Stimulated activated CD8-positive, alpha-beta memory T cell treated with anti-CD3 and anti-CD28 coated beads, Interleukin-15, amount 100 ng/mL, for 24 hours (primary cell): ENCODE measurements at places on chromosomes 11 and 22.

GRCh38 chr22:38353701-38354100, 36.5 kb upstream of the CSNK1E start:
- DNase-seq = no peak

DNA sequence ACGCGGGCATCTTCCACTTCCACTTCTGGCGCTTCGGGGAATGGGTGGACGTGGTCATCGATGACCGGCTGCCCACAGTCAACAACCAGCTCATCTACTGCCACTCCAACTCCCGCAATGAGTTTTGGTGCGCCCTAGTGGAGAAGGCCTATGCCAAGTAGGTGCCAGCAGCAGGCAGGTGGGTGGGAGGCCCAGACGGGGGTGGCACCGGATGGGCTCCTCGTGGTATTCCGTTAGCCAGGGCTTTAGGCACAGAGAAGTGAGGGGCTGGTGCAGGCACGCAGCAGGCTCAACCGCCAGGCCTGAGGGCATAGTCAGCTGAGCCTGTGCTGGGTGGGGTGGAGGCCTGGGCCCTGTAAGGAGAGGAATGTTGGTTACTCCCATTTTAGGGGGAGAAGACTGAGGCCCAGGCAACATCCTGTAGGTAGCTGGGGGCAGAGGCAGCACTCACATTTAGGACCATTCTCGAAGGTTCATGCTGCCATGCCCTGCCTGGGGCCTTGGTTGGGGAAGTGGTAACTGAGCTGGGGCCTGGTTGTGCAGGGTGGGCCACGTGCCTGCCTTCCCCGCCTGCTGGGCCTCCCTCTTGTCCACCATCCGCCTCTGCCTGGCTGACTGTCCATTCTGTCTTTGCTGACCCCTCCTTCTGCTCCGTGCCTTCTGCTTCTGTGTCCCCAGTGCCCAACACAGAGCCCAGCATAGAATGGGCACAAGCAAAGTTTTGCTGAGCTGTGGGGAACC, 10.2 kb downstream of the OMP start:
- no peak for DNase-seq

DNA sequence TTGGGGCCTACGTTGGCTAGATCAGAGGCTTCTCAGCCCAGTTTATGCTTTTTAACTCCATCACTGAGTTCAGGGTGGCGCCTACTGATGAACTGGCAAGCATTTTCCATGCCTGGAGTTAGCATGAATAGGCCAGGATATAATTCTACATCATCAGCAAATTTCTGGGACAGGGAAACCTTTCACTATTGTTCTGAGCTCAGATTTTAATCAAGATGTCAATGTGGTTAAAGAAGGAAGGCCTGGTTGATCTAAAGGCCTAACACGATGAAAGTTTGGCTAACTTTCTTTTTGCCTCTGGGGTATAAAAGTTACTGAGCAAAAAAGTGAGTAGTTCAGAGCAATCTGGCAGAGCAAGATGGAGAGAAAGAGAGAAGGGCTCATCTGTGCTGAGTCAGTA, 21.7 kb upstream of the IFITM3 start:
- no peak for DNase-seq

DNA sequence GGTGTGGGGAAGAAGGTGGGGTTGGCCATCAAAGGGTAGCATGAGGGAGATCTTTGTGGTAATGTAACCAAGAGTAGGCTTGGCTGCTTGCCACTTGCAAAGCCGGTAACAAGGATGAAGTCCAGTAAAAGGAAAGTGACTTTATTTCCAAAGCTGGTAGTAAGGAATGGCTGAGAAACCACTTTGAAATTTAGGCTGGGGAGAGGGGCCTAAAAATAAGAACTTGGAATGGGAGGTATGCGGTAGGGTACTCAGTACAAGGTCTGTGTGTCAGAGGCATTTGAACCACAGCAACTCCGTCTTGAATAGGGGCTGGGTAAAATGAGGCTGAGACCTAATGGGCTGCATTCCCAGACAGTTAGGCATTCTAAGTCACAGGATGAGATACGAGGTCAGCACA, 216.0 kb upstream of the ISX start:
- DNase-seq = no peak

GRCh38 chr22:20015187-20015625, 1.4 kb downstream of the ARVCF start:
- DNase-seq = no peak

DNA sequence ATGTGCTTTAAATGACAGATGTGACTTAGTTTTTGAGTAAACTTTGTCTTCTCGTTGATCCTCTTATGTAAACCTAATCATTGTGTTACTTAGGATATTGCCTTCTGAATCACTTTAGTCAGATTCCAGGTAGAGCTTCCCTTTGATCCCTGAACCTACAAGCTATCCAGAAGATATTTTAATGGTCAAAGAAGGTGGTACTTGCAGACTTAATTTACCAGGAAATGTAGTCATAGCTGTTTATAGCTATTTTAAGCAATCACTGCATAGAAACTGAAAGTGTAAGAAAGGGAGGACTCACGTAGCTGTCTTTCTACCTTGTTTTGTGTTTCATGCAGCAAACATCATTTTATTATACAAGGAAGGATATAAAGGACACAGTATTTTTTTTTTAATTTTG, 189.5 kb downstream of the DDX10 start:
- DNase-seq = no peak

DNA sequence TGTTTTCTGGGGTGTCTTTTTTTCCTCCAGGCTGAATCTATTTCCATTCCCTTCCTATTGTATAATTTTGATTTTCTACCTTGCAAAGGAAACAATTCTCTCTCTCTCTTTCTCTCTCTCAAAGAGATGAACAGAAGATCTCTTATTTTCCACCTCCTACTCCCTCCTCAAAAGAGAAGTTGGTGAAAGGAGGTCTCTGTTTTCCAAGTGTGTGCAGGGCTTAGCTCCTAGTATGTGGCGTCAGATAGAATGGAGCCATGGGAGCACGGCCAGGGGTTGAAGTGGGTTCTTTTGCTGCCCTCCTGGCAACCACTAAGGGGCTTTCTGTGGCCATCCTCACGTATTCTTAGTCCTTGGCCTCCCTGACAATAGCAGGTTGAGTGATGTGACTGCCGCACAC, 480 bp downstream of the TRIM34 start:
- no peak for DNase-seq

DNA sequence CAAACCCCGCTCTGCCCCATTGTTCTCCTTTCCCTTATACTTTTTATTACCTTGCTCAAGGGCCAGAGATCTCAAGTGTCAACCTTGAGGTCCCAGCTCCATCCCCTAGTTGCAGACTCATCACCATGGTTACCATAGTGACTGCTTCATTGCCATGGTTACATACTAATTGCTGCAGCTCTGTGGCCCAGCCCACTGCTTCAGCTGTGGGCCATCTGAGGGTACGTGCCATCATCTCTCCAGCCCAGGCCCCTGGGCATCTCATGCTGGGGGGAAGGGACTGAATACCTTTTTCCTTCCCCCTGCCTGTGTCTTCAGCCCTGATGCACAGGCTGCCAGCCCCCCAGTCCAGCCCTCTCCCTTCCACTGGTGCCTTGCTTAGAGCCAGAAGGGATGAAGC, 22.2 kb downstream of the TREH start:
- no peak for DNase-seq

DNA sequence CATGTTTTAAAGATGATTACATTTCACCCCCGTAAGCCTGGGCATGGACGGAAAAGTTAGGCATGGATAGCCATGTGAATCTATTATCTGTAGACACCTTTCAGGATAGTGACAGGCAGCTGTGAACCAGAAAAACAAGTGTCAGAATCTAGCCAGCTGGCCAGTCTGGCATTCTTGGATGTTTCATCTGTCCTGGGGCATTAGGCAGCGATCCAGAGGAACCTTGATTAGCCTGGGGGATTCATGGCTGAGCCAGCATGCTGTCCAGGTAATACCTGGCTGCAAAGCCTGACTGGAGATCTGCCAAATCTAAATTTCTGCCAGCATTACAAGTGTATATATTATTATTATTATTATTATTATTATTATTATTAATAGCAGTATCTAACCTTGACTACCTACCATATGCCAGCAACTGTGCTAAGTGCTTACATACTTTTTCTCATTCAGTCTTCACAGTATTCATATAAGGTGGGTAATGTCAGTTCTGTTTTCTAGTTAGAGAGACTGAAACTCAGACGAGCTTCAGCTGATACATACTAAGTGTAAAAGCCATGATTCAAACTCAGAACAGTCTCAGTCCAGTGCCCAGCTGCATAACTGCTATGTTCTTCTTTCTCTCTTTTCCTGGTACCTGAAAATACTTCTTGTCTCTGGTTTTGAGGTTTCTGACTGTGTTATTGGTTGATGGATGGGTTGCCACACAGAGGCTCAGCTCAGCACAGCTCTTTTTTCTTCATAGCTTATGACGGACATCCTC, 12.8 kb downstream of the BMAL1 start:
- DNase-seq = no peak

DNA sequence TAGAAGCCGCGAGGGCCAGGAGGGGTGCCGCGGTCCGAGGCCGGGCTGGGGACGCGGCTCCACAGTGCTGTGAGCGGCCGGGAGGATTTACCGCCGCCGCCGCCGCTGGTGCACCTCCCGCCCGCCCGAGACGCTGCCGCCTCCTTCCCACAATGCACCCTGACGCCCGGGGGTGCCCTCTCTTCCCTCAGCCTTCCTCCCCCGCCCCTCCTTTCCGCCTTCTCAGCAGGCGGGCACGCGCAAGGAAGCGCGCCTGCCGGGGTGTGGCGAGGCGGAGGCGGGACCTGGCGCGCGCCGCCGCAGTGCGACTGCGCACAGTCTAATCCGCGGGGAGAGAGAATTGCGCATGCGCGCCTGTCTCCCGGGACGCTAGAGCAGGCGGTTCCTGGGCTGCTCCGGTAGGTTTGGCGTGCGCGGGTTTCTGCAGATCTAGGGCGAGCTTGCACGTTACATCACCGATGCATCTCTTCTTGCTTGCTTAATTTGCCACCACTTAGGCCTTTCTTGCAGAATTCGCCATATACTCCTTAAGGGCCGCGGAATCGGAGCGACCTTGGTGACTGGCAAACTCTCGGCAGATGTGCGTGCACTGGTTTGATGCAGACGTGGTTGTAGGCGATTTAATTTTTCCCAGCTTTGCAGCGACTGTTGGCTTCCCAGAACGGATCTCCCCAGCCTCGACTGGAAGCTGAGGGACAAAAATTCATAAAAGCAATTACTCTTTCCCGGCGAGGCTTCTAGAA, at the start of the genes GVQW3 and THAP12:
Gene GVQW3, plus strand, starts transcription at position 347 of the 743 bp plus-strand sequence. CDS start 506 bp downstream, outside the sequence.
Gene THAP12, minus strand, starts transcription at position 156 of the 743 bp plus-strand sequence. CDS start 296 bp downstream, outside the sequence.
- peak; percentile 97 for DNase-seq

- no peak for DNase-seq
These were observed 74.6 kb downstream of the RAB30 start for GRCh38 chr11:82996966-82997606.
